ENCODE measurements at places on chromosomes 2 and 18.

DNA sequence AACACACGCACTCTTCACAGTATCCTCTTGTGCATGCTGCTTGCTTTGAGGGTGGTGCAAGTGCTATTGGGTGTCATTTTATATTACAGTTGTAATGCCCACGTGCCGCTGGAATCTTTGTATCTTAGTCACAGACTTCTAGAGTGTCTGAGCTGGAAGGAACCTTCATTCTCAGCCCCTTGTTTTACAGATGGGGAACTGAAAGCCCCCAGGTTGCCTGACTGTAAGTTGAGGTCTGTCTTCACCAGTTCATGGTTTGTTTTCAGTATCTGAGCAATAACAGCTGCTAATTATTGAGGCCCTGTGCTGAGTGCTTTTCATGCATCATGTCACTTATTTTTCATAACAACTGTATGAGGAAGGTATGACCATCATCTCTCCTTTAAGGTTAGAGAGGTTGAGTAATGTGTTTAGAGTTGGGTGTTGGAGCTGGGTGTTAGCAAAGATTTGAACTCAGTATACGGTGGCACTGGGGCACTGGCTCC is 77.0 kb downstream of the PRKCE start:
- no peak for DNase-seq
- H3K4me3 ChIP-seq: no peak overlapping the region
- H3K4me1 ChIP-seq: peaks cover 8% of the 10 kb centered on the region

DNA sequence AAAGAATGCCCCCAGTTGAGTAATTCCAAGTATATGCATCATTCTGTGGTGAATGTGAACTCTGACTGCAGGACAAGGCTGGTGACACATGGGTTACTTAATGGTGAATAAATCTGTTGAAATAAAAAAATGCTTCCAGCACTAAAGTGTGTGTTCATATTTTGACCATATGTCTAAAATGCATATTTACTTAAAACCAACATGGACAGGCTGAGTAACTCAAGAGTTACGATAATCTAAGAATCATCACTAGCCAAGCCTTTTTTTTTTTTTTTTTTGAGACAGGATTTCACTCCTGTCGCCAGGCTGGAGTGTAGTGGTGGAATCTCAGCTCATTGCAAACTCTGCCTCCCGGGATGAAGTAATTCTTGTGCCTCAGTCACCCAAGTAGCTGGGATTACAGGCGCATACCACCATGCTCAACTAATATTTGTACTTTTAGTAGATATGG is 47.1 kb upstream of the CCBE1 start:
- no peaks in the 10 kb centered on the region for H3K36me3 ChIP-seq
- no peaks in the 10 kb centered on the region for H3K27me3 ChIP-seq
- H3K4me3 ChIP-seq: no peak overlapping the region
- H3K4me1 ChIP-seq: no peaks in the 10 kb centered on the region
- no peak for DNase-seq
- no peak overlapping the region for H3K27ac ChIP-seq

- no peaks in the 10 kb centered on the region for H3K36me3 ChIP-seq
- no peak overlapping the region for H3K4me3 ChIP-seq
- no peak overlapping the region for H3K27ac ChIP-seq
These were observed 31.2 kb upstream of the GPR17 start for GRCh38 chr2:127614731-127615130.

GRCh38 chr2:169007941-169008340 is 23.2 kb downstream of the ABCB11 start:
- DNase-seq: peak; percentile 4
- no peak overlapping the region for H3K27ac ChIP-seq
- no peaks in the 10 kb centered on the region for H3K36me3 ChIP-seq
- no peak overlapping the region for H3K4me3 ChIP-seq

DNA sequence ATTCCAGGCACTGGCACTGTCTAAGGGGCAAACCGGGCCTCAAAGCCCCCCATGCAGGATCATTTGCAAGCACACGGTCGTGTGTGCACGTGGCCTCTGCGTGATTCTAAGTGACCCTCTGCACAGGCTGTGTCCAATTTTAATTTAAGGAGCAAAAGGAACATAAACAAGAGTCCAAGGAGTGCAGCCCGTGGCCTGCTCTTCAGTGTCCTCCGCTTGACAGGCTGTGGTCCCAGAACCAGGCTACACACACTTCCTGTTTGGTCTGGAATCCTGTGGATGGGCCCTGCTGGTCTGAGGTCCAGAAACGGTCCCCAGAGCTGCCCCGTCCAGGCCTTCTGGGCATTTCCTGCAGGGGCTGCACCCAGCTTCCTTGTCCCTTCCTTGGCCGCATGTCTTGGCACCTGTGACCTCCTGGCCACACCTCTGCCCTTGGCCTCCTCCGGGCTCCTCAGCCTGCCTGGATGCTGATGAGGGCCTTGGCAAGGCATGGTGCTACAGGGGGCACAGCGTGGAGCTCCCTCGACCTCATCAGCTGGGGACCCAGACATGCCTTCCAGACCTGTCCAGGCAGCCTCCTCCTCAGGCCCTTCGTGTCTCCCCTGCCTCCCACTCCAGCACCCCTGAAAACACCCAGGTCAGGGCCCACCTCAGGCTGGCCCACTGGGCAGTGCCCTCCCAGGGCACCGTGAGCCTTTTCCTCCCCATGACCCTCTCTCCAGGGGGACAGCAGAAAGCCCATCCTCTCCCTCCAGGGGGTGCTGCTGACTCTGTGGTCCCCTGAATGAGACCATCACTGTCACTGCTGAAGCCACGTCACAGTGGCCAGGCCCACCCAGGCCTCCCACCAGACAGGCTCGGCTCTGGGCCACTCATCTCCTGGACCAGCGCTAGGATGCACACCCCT is 136.4 kb upstream of the GPC1 start:
- no peak overlapping the region for H3K27ac ChIP-seq
- no peak overlapping the region for H3K4me3 ChIP-seq
- H3K27me3 ChIP-seq: no peaks in the 10 kb centered on the region
- no peaks in the 10 kb centered on the region for H3K4me1 ChIP-seq
- H3K36me3 ChIP-seq: no peaks in the 10 kb centered on the region

DNA sequence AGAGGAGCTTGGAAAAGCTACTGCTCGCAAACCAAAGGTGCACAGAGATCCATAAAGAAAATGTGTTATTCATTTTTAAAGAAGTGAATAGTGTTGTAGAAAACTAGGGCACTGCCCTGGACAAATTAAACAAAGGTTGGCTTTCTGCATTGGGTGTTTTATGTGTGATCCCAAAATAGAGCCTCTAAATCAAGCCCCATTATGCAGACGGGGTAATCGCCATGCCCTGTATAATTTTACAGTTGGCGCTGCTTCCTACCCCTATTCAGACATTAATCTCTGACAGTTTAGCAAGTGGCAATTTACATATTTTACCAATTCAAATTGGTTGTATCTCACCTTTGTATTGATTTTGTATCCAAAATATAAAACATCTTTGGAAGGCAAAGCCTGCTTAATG is 109.1 kb downstream of the PID1 start:
- no peaks in the 10 kb centered on the region for H3K27me3 ChIP-seq
- no peaks in the 10 kb centered on the region for H3K36me3 ChIP-seq
- H3K4me1 ChIP-seq: no peaks in the 10 kb centered on the region
- DNase-seq: no peak
- no peak overlapping the region for H3K4me3 ChIP-seq

DNA sequence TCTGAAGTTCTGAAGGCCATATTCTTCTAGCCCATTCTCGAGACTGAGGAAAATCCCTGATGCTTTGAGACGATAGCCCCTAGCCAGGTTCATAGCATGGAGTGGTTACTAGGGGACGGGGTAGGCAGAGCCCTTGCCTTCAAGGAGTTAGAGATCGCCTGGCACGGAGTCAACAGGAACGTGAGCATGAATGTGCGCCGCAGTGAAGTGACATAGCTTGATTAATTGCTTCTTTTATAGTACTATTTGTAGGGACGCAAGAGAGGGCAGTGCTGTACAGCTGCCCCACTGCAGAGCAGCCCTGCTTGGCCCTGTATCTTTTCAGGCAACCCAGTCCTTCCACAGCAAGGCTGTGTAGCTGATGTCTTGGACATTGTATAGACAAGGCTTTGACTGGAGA is 26.2 kb downstream of the HRH4 start:
- H3K4me3 ChIP-seq: no peak overlapping the region
- DNase-seq: no peak
- H3K4me1 ChIP-seq: no peaks in the 10 kb centered on the region

GRCh38 chr2:203444738-203445137 is 90.4 kb downstream of the RAPH1 start:
- H3K27me3 ChIP-seq: no peaks in the 10 kb centered on the region
- no peaks in the 10 kb centered on the region for H3K4me1 ChIP-seq
- H3K4me3 ChIP-seq: no peak overlapping the region
- no peak for DNase-seq
- peaks cover 7% of the 10 kb centered on the region for H3K36me3 ChIP-seq

- DNase-seq: peak; percentile 21
- no peaks in the 10 kb centered on the region for H3K36me3 ChIP-seq
- H3K27ac ChIP-seq: no peak overlapping the region
- H3K4me1 ChIP-seq: peaks cover 9% of the 10 kb centered on the region
These were observed 50.7 kb downstream of the DAPL1 start for GRCh38 chr2:158845859-158846258.

GRCh38 chr2:114688241-114688640 is 245.8 kb downstream of the DPP10 start:
- H3K4me3 ChIP-seq: no peak overlapping the region
- H3K36me3 ChIP-seq: 0 out of 2 replicates have a peak, but pooled peaks cover 3% of the 10 kb centered on the region
- no peak overlapping the region for H3K27ac ChIP-seq
- peaks cover 24% of the 10 kb centered on the region for H3K4me1 ChIP-seq

DNA sequence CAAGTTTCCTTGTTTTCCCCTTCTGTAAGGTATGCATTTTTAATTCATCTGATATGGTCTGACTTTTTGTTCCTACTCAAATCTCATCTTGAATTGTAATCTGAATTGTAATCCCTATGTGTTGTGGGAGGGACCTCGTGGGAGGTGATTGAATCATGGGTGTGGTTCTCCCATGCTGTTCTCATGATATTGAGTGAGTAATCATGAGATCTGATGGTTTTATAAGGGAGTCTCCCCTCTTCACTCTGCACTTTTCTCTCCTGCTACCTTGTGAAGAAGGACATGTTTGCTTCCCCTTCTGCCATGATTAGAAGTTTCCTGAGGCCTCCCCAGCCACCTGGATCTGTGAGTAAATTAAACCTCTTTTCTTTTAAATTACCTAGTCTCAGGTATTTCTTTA is 476.1 kb downstream of the LPIN1 start:
- no peak overlapping the region for H3K4me3 ChIP-seq
- H3K27ac ChIP-seq: no peak overlapping the region
- no peak for DNase-seq
- H3K36me3 ChIP-seq: peaks cover 13% of the 10 kb centered on the region
- no peaks in the 10 kb centered on the region for H3K4me1 ChIP-seq

DNA sequence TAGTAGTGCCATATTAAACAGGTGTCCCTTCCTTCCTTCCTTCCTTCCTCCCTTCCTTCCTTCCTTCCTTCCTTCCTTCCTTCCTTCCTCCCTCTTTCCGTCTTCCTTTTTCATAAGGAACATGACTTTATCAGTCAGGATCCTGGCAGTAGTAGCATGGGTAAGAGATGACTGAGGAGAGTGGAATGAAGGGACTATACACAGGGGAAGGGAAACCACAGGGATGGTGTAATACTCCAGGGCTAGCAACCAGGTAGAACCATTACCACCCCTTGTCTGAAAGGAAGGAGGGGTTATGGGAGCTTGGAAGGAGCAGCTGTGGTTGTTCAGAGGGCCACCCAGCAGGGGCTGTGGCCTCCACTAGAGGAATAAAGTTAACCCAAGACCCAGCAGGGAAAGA is 23.2 kb upstream of the KDM3A start:
- H3K27me3 ChIP-seq: no peaks in the 10 kb centered on the region
- no peak for DNase-seq
- no peak overlapping the region for H3K27ac ChIP-seq
- H3K4me3 ChIP-seq: no peak overlapping the region

GRCh38 chr2:42653908-42654445 is 85.5 kb downstream of the MTA3 start:
- no peak overlapping the region for H3K4me3 ChIP-seq
- H3K4me1 ChIP-seq: peaks cover 48% of the 10 kb centered on the region
- no peaks in the 10 kb centered on the region for H3K36me3 ChIP-seq
- peak overlapping the region; percentile 30 for H3K27ac ChIP-seq
- no peaks in the 10 kb centered on the region for H3K27me3 ChIP-seq

All from GM23338 (cell line).